Spinal cord (tissue), 10 donors: ENCODE measurements at places on chromosomes 2 and 18.

GRCh38 chr2:68835621-68836020 is 35.6 kb downstream of the BMP10 start:
- DNase-seq = no peak

DNA sequence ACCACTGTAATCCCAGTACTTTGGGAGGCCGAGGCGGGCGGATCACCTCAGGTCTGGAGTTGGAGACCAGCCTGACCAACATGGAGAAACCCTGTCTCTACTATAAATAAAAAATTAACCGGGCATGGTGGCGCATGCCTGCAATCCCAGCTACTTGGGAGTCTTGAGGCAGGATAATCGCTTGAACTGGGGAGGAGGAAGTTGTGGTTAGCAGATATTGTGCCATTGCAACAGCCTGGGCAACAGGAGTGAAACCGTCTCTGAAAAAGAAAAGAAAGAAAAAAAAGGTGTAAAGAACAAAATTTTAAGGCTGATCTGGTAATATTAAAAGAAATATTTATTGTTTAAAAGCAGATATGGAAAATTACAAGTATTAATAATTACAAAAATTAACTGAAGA is 29.7 kb downstream of the ZNF804A start:
- no peak for DNase-seq

DNA sequence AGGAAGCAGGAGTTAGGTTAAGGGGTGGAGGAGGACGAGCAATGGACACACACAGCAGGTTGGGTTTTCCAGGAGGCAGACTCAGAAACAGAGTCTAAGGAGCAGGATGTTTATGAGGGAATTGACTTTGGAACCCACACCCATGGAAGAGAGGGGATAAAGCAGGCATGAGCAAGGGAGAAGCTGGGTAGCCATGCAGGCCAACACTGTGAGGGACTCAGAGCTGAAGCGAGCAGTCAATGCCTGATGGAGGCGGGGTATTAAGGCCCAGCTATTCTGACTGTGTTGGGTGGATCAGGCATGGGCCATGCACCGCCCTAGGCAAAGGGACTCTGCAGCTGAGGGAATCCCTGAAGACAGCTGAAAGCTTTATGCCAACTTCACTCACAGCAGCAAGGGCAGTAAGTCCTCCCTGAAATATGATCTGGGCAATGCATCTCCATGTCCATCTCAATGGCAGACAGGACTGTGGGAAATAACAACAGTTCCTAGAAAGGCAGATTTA is 37.6 kb downstream of the TEX51 start:
- no peak for DNase-seq

DNA sequence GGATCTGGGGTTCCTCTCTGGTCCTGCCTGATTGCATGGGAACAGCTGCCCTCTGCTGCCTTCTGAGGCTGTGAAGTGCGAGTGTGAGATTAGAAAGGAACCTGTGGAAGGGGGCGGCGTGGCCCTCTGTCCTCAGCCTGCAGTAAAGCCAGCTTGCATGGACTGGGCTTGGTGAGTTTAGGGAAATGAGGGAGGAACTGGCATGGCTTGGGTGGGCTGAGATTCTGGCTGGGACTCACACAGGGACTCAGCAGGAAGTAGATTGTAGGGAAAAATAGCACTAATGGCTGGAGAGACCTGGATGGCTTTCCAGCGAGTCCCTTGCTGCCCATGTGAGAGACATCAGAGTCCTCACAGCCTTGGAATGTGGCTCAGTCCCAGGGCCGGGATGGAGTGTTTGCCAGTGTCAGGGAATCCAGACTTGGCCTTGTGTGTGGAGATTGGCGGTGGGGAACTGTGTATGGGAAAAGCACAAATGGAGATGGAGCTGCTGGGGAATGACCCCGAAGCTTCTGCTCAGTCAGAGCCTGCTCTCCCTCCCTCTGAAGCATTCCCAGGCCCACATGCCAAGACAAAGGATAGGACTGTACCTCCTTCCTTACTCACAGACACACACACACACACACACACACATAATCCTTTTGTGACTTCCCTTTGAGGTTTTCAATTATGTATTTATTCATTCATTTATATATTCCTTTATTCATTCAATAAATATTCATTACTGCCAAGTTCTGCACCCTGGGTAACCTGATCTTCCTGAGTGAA is 115.4 kb downstream of the ACAA2 start:
- no peak for DNase-seq

- DNase-seq = no peak
Observed at GRCh38 chr18:7635948-7636347, 68.8 kb downstream of the PTPRM start.

GRCh38 chr2:129069875-129070594 is 751.4 kb upstream of the HS6ST1 start:
- DNase-seq = no peak
